ENCODE measurements at places on chromosomes 4 and X.

GRCh38 chrX:21166272-21166982 lies 207.8 kb upstream of the CNKSR2 start:
- no peak for DNase-seq

DNA sequence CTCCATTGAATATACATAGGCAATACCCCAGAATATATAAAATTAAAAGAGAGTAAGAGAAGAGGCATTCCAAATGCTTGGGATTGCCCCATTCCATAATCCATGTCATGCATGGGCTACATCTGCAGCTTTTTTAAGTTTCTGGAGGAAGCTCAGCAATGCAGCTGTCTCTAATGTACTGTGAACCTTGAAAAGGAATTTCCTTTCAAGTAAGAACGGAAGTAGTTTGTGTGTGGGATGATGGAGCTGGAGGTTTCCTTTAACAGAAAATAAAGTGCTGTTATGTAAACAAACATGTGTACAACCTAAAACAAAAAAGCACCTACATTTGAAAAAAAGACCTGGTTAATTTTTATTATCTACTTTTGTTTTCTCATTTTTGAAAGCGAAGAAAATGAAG lies 303.5 kb downstream of the BMPR1B start:
- no peak for DNase-seq

DNA sequence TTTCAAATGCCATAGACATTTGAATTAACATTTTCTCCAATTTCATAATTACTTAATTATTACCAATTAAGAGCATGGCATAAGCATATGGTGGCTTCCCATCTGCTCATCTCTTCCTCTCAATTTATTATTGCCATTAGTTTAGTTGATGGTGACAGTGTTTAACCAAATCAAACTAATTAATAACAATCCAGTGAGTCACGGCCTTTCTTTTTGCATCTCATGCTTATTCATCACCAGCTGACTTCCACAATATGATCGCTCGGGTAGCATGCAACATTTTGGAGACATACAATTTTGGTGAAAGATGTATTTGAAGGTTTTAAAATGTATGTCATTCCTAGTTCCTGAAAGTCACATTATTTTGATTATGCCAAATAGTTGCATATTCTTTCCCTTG lies 172.8 kb upstream of the TACR3 start:
- no peak for DNase-seq

GRCh38 chrX:108419401-108419800 lies 18.8 kb downstream of the COL4A6 start:
- DNase-seq, result no peak

DNA sequence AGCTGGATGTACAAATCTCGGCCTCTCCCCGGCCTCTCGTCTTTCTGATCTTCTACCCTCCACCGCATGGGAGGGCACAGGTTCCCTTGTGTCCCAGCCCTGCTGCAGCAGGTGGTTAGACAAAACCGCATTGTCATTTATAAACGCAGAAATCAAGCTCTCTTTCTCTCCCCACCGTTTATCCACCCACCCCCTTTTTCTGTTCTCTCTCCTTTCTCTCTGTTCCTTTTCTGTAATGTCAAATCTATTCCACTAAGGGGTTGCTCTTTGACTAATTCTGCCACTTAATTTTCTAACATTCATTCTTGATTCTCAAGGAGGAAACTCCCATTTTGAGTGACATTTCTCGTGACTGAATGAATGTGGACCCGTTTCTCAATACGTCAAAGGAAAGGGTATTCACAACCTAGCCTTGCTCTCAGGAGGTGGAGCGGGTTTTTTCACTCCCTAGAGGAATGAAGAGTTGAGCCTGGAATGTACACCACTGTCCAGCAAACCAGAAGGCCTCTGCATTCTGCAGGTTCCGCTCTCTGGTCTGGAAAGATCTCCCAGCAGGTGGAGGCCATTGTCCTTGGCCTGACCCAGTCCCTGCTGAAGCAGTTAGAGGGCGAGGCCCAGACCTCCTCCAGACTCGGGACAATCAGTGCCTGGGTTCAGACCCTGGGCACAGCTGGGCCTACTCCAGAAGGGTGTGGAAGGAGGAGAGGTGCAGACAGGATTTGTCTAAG lies 70.9 kb upstream of the ENPP6 start:
- DNase-seq, result no peak

GRCh38 chr4:40948014-40948413 lies 198.3 kb downstream of the NSUN7 start:
- no peak for DNase-seq
